T-cell (primary cell): ENCODE measurements at places on chromosomes 5 and 9. TPM values are rescaled to one million over a fixed set of nuclear protein-coding genes. Genes with fewer than 3 reads are reported as not detected.
A peak's percentile ranks its signal among the peaks of the same experiment; 100 is the strongest.

C6 gene
- 0.49 TPM for total RNA-seq

EMB gene
- total RNA-seq, result 163 TPM

GRCh38 chr5:52627740-52628139, 160.0 kb upstream of the ITGA1 start:
- no peak for DNase-seq

FBN2 gene
- total RNA-seq, result not detected

- no peak for DNase-seq
Measured at GRCh38 chr5:139025651-139026050, 150.5 kb upstream of the LRRTM2 start.

GCNT1 gene
- 3.8 TPM for total RNA-seq

DNA sequence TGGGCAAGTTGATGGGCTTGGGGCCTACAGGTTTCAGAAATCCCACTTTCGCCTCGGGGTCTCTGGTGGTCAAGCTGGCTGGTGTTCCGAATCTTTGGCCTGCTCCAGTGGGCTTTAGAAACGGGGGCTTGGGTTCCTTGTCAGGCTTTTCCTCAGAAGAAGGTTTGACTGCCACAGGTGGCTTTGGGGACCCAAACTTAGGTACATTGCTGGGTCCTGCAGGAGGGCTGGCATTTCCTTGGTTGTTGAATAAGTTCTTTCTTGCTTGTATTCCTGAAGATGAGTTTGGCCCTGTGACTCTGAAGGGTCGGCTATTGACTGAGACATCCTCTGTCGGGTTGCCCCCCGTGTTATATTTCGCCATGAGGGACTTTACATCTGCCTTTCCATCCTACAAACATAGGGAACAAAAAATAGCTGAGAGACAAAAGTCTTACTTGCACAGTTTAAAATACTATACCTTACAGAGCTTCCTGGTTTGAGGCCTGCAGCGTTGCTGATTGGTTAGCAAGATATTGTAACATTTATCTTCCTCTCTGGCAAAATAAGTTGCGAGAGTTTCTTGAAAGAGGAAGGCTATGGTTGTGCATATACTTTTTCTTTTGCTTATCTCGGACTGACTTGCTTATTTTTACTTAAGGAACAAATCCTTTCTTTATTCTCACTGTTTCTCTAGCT, 16.6 kb downstream of the FYB1 start:
- DNase-seq, result peak; percentile 38

IL4 gene
- not detected for total RNA-seq

PCDHB3 gene
- total RNA-seq, result 1.2 TPM

GRCh38 chr9:33128570-33128969, 38.6 kb downstream of the B4GALT1 start:
- DNase-seq, result no peak

GRCh38 chr5:157516626-157517325, 56.8 kb downstream of the NIPAL4 start:
- no peak for DNase-seq

DNA sequence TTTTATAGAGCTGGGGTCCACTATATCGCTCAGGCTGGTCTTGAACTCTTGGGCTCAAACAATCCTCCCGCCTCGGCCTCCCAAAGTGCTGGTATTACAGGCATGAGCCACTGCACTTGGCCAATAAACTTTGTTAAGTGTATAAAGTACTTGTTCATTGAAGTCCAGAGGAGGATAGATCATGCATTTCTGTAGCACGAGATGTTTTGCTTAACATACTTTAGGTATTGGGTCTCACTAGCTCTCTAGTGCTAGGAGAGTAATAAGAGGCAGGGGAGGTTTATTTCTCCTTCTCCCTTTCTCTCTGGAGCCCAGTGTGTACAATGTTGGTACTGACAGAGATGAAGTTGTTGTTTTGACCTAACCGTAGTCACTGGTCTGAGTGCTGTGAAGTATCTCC, 125.6 kb upstream of the KLF9 start:
- no peak for DNase-seq

DNA sequence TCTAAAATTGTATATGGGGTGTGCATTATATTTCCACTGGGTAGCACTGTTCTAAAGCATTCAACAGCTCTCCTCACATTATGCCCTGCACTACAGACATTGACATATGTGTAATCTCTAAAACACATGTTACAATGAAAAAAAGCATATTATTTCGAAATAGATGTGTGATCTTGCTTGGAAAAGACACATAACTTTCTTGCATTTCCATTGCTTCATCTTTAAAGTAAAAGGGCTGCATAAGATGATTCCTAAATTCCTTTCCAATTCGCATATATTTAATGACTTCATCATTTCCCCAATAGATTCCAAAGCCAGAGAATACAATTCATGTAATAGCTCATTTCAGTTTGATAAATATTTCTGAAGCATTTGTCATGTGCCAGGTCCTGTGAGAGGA, 566.9 kb downstream of the PDE4D start:
- no peak for DNase-seq

GRCh38 chr9:101536938-101537337, 3.3 kb downstream of the RNF20 start:
- no peak for DNase-seq

- no peak for DNase-seq
Measured at GRCh38 chr5:50967563-50968355, 301.3 kb downstream of the PARP8 start.

- DNase-seq, result no peak
Measured at GRCh38 chr9:4206718-4207117, 93.2 kb downstream of the GLIS3 start.

NRARP gene
- total RNA-seq, result 2.6 TPM

- DNase-seq, result no peak
Measured at GRCh38 chr9:19085295-19085694, 17.4 kb downstream of the HAUS6 start.

DNA sequence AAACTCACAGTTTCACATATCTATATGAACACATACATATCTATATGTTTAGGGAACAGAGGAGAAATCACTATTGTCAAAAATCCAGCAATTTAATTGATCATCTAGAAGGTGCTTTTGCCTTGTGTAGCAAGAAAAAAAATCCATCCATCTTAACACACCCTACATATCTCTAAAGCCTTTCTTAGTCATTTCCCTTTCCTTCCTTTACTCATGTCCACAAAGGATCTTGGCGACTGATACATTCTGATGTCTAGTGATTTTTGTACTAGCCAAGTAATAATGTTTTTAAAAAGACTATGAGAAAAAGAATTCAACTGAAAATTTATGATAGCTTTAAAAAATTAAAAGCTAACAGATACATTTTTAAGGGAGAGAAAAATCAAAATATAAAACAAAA, 22.5 kb downstream of the ZDHHC21 start:
- no peak for DNase-seq

SPATA24 gene
- total RNA-seq, result 4.2 TPM

- DNase-seq, result no peak
Measured at GRCh38 chr9:37565661-37566618, 10.2 kb downstream of the FBXO10 start.

GRCh38 chr5:141434006-141434405, 3.7 kb downstream of the PCDHGA12 start:
- no peak for DNase-seq

HSPB3 gene
- not detected for total RNA-seq

- DNase-seq, result no peak
Measured at GRCh38 chr5:90878081-90878480, 319.5 kb downstream of the ADGRV1 start.
